ENCODE measurements at places on chromosomes 7 and 10. TPM values are rescaled to one million over a fixed set of nuclear protein-coding genes. Genes with fewer than 3 reads are reported as not detected.

MLXIPL gene
- not detected for total RNA-seq

DNA sequence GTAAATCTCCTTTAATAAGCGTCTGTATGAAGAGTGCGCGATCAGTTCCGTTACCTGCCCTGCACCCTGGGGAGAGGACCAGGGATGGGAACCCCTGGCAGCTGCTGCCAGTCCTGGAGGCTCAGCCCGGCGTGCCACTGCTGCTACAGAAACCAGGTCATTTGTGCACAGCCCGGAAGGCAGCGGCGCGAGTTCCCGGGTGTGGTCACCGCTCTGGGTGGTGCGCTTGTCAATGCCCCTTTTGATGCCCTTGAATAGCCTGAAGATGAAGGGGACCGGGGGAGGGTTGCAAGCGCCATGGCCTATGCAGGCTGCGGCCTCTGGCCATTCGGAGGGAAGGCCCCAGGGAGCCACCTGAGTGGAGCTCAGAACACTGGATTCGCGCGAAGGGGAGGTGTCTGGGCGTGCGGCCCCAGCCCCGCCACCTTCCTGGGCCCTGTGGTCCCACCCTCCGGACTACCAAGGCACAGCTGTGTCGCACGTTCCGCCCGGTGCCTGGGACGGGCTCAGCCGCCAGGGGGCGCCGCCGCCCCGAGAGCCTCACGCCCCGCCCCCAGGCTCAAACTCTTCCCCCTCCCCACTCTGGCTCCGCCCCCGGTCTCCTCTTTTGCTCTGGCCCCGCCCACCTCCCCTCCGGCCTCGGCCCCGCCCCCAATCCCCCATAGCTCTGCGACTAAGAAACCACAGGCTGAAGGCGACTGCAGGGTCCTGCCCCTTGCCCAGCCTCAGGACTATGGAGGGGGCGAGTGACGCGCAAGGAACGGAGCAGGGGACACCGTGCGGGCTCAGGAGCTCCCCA, 16.5 kb downstream of the AP5Z1 start:
- H3K4me3 ChIP-seq: no peak overlapping the region
- peaks cover 16% of the 10 kb centered on the region for H3K36me3 ChIP-seq
- DNase-seq: no peak
- no peaks in the 10 kb centered on the region for H3K4me1 ChIP-seq

DNA sequence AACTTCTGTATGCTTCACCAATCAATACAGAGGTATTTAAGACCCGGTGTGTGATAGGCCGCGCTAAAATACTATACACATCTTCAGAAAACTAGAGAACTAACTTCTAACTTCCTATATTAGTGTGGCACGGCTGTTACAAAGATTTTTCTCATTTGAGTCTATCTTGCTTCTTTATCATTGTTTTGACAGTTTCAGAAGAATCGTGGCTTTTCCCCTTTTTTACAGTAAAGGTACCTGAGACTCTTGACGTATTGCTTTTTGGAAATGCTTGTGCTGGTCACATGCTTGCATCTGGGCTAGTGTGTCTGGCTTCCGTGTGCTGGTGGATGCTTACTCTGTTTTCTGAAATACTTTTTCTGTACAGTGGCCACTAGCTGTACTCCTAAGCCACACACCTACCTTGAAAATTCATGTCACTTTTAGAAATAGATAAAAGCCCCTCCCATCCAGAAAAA, 12.7 kb downstream of the IKZF1 start:
- no peak for DNase-seq
- no peaks in the 10 kb centered on the region for H3K4me1 ChIP-seq
- H3K36me3 ChIP-seq: no peaks in the 10 kb centered on the region
- no peak overlapping the region for H3K27ac ChIP-seq
- H3K27me3 ChIP-seq: peaks cover 2% of the 10 kb centered on the region

PDZD7 gene
- total RNA-seq: 1.2 TPM

All from HFFc6 (cell line).